ENCODE measurements at places on chromosomes 13 and 19.

GRCh38 chr13:27375686-27376326 lies 48.6 kb upstream of the GTF3A start:
- peak; percentile 68 for DNase-seq

DNA sequence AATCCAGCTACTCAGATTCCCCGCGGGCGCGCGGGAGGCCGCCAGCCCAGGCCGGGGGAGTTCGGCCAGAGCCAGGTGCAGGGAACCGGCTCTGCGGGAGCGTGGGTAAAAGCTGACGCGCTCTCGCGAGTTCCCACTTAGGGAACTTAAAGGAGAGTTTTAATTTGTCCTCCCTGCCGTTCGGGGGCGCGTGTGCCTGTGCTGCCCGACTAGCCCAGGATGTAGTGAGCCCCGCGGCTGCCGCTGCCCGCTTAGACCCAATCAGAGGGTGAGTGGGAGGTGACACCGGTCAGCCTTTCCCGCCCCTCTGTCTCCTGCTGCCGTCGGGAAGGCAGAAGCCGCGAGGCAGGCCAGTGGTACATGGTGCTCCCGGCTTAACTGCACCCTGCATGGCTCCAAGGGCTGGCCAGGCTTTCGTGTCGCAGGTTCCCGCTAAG lies 36.0 kb upstream of the NEK3 start:
- no peak for DNase-seq

GRCh38 chr19:4396949-4397783 lies 3.2 kb downstream of the SH3GL1 start:
- no peak for DNase-seq

DNA sequence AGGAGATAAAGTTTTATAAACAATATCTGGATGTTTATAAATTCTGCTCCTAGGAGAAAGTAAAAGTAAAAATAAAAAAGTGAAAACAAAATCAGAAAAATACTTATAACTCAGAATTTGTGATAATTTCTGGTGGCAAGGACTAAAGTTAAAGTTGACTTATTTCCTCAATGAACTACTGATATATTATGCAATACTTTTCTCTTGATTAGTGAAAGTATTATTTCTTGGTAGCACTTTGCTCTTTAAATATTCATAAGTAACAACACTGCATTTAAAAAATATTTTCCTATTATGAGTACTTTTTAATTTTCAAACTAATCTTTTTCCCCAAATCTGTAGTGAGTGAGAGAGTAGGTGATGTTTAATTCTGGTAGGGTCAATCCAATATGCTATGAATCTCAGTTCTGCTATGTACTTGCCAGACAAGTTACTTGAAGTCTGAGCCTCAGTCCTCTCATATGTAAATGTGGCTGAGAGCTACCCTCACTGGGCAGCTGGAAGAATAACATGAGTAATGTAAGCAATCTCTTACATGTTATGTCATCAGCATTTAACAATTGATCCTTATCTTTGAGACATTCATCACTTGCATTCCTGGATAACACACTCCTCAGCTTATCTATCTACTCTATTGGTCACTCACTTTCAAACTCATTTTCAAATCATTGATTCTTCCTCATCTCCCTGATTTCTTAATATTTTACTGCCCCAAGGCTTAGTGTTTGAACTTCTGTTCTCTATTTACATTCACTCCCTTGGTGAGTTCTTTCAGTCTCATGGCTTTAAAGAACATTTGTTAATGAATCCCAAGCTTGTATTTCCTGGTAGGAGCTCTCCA lies 239.0 kb downstream of the RGCC start:
- DNase-seq, result peak; percentile 27

- no peak for DNase-seq
Measured at GRCh38 chr19:28553764-28554163, 659.2 kb downstream of the UQCRFS1 start.

DNA sequence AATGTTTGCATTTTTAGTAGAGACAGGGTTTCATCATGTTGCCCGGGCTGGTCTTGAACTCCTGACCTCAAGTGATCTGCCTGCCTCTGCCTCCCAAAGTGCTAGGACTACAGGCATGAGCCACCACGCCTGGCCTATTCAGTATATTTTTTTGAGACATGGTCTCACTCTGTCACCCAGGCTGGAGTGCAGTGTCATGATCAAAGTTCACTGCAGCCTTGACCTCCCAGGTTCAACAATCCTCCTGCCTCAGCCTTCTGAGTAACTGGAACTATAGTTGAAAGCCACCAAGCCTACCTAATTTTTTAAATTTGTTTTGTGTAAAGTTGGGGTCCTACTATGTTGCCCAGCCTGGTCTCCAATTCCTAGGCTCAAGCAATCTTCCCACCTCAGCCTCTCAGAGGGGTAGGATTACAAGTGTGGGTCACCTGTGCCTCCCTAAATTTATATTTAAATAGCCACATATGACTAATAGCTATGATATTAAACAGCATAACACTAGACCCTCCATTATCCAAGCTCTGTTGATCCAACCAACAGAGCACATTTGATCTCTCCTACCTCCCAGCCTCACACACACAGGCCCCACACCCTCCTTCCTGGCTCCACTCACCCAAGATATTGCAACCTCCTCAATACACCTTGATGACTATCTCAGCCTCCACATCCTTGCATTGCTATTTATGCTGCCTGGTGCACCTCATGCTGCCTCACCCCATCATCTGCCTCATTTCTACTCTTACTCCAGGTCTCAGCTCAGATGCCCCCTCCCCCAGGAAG lies 2.1 kb upstream of the CEACAM19 start:
- DNase-seq, result no peak

GRCh38 chr13:66491251-66491650 lies 738.9 kb downstream of the PCDH9 start:
- DNase-seq, result no peak

DNA sequence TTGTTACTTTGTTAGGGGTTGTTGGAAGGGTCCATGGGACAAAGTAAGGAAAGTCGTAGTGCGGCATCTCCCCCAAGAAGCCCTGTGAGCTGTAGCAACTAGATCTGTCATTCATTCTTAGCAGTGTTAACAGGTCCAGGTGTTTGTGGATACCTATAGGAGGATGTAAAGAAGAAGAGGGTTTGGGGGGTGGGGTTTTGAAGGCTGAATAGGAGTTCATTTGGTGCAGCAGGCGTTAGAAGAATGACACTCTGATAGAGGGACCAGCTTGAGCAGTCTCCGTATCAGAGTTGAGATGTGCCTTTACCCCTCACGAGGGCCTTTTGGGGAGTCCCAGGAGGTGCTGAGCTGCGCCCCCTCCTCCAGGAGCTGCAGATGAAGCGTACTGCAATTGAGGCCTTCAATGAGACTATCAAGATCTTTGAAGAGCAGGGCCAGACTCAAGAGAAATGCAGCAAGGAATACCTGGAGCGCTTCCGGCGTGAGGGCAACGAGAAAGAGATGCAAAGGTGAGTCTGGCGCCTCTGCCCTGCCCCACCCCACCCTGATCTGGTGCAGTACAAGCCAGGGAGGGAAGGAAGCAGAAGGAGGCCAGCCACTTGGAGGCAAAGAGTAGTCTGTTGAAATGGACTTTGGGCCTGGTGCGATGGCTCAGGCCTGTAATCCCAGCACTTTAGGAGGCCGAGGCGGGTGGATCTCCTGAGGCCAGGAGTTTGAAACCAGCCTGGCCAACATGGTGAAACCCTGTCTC lies 7.6 kb upstream of the IFI30 start:
- no peak for DNase-seq

GRCh38 chr13:101941095-101941783 lies 460.6 kb downstream of the FGF14 start:
- DNase-seq, result peak; percentile 31

GRCh38 chr19:11506101-11506555 lies 489 bp upstream of the ZNF653 start:
- no peak for DNase-seq

GRCh38 chr19:30488191-30488590 lies 116.0 kb downstream of the ZNF536 start:
- DNase-seq, result no peak

- DNase-seq, result no peak
Measured at GRCh38 chr19:5145521-5146511, 176.9 kb downstream of the KDM4B start.

All from MCF 10A (cell line).